Central memory CD4-positive, alpha-beta T cell (primary cell): ENCODE measurements at places on chromosomes 1 and 21.

DNA sequence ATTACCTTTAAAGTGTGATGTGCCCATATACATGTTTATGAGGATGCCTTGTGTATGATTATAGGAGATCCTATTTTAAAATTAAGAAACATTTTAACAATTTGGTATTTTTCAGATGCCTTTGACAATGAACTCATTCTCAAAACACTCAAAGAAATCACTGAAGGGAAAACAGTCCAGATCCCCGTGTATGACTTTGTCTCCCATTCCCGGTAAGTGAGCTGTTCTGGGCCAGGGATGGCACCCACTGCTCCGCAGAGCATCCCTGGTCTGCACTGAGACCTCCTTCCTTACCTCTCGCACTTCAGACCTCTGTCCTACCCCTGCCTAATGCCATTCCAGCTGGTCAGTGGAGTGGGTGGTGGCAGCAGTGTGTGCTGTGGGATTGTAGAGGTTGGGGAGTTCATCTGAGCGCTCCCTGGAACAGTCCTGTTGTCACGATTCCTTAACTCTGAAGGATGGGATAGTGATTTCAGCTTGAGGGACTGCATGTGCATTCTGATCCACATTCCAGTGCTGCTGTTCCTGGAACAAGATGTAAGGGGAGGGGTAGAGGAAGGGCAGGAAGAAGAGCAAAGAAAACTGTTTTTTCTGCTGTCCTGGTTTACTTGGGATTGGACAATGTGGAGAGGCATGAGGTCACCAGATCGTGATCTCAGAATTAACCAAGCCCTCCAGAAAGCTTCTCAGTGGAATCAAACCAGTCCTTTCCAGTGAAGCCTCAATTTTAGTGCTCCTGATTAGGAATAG lies 63.9 kb downstream of the UCK2 start:
- no peak for DNase-seq

DNA sequence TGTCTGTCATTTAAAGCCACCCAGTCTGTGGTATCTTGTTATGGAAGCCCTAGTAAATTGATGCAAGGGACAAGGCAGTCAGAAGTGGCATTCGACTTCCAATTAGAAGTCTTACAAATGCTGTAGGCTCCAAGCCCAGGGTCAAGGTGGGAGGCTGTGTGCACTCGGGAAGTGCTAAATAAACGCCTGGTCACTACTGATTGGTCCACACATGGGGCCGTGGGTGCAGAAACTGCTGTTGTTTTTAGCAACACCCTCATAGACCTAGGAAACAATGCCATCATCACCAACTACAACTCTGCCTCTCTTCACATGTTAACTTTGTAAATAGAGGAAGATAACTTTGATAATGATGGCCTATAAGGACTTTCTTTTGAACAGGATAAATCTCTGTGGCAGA lies 20.2 kb upstream of the ZBTB21 start:
- DNase-seq = no peak

DNA sequence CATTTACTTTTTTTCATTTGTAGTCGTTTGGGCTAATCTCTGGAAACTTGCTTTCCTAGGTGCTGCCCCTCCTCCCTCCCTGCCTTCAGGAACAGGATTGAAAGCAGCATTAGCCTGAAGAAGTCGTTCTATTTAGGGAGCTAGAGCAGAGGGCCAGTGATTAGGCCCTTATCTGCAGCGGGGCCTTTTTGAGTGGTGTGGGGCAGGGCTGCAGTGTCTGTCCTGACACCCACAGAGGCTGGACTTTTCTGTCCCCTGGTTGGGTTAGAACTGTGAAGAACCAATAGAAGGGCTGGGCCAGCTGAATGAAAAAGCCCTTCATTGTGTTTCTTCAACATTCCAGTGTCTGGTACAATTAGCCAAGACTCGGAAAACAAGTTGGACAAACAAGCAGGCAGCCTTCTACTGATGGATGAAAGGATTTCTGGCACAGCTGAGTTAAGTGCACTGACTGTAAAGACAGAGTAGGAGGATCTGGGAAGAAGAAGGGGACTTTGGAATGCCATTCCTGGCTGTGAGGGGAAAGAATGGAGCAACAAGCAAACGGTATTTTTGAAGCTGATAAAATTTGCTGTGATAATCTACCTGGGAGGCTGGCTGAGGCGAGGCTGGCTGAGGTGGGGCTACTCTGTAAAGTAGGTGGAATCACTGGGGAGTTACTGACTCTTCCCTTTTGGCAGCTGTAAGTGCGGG lies 9.7 kb downstream of the MACF1 start:
- no peak for DNase-seq

DNA sequence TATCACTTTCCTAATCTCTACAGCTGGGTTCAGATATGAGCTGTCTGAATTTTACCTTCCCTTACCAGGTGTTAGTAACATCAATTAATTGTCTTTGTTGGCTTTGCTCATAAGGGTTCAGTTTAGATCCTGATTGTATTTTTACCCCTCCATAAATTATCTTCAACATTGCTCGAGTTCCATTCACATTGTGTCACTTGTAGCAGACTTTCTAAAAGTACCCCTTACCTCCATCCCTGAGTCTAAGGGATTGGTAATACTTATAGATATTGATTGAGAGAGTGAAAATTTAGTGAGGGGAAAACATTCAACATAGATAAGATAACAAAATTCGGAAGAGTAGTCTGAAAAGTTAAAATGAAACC lies 7.3 kb downstream of the RASAL2 start:
- DNase-seq = no peak

DNA sequence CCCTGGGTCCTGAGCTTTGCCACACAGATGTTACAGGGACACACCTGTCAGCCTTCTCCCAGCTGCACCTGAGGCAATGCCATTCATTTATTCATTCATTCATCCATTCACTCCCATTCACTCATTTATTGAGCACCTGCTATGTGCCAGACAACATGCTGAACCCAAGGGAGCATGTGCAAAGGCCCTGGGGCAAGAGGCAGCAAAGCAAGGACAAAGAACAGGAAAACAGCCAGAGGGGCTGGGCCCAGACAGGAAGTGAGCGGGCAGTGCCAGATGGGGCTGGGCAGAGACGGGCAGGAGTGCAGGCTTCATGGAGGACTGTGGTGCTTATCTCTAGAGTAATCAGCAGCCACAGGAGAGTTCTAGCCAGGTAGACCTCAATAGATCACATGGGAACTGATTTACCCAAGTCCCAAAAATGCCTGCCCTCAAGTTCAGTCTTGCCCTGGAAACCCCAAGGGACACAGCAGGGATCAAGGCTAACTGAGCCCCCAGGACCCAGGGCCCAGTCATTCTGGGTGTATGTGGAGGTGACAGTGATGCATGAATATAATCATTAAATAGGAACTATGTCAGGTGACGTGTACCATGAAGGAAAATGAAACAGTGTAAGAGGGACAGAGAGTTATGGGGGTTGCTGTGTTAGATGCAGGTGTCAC lies 530.3 kb downstream of the MATN1 start:
- DNase-seq = no peak

GRCh38 chr21:14097881-14098499 lies 112.8 kb downstream of the LIPI start:
- DNase-seq = no peak

DNA sequence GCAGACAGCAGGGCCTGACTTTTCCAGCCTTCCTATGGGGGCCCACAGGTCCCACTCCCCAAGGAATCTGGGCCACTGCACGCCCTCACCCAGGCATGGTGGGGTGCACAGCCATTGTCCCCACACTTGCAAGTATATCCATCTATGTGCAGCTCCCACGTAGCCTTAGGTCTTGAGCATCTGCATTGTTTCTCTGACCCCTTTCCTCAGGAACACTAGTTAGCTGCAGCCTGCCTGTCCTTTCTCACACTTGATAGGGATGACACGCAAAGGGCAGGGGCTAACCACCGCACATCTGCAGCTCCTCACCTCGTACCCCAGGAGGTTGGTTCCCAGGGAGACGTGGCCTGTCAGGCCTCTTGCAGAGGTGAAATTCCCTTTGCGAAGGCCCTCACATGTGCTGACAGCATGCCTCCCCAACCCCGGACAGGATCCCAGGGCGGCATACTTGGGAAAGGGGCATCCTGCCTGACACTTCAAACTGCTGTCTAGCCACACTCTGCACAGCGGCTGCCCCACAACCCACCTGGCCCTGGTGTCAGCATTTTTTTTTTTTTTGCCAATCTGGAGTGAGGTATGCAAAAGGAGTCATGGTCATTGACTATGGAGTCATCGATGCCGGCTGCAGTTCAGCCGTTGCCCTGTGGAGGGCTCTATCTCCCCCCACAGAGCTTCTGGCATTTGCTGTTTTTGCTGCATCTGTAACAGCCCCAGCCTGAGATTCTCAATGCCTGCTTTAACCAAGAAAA lies 5.0 kb downstream of the JMJD4 start:
- no peak for DNase-seq

- no peak for DNase-seq
Measured at GRCh38 chr1:204889681-204890383, 19.2 kb downstream of the NFASC start.

- no peak for DNase-seq
Measured at GRCh38 chr1:211832661-211833060, 2.1 kb upstream of the LPGAT1 start.

GRCh38 chr1:23380719-23381118 lies 11.1 kb upstream of the ZNF436 start:
- no peak for DNase-seq

GRCh38 chr1:12436817-12437599 lies 181.0 kb downstream of the DHRS3 start:
- no peak for DNase-seq

- no peak for DNase-seq
Measured at GRCh38 chr1:156676114-156676819, 940 bp downstream of the NES start.

- DNase-seq = no peak
Measured at GRCh38 chr1:110259770-110260169, 49.7 kb downstream of the KCNC4 start.

- DNase-seq = no peak
Measured at GRCh38 chr1:176195547-176195946, 11.5 kb downstream of the COP1 start.

GRCh38 chr1:30725450-30726095 lies 2.2 kb upstream of the MATN1 start:
- DNase-seq = no peak

DNA sequence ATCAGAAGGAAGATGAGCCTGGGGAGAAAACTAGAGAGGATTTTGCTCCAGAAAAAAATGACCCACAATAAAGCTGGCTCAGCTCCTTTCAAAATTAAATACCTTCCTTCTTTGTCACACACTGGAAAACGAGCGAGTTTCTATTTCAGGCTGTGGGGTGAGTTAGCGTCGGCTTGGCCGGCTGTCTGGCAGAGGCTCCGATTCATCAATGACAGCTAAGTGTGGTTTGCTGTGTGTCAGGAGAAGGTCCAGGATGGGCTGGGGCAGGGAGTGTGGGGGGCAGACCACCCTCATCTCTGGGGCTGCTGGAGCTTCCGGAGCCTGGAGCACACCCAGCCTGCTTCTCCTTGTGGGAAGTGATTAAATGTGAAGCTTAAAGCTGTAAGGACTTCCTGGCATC lies 120.2 kb downstream of the ETS2 start:
- DNase-seq = no peak

DNA sequence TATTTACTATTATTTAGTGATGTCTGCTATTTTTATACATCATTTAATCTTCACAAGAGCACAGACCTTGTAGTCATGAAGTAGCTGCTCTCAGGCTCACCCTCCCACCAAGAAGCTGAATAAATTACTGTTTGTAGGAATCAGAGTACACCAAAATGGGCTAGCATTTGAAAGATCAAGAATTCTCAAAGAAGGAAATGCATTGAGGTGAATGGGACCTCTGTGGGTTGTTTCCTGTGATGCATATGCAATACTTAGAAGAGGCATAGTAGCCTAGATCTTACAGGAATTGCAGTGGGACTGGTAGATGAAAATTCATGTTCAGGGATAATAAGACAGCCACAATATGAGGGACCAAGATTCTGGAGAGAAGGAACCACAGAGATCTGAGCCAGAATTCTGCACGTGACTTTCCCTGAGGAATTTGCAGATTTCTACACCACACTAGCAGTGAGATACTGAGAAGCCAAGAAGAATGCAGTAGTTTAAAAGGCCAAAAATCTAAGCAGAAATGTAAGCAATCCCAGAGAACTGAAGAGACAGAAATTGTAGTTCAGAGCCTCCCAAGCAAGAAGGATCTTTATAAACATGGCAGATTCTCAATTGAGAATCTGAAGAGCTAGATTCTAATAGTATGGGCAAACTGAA lies 307.0 kb downstream of the ST6GALNAC3 start:
- no peak for DNase-seq

GRCh38 chr1:49197081-49197480 lies 420.4 kb upstream of the BEND5 start:
- no peak for DNase-seq

GRCh38 chr1:66492424-66492823 lies 41.5 kb upstream of the SGIP1 start:
- no peak for DNase-seq

GRCh38 chr1:245222931-245223595 lies 68.3 kb downstream of the KIF26B start:
- DNase-seq = no peak
